Hair follicular keratinocyte (primary cell): ENCODE measurements at places on chromosomes 12 and 14. TPM values are rescaled to one million over a fixed set of nuclear protein-coding genes. Genes with fewer than 3 reads are reported as not detected.

Gene PELI2
- 0.04 and 0.08 TPM in 2 replicates for total RNA-seq

Gene TAMALIN
- total RNA-seq: 0.23 and 0.27 TPM in 2 replicates

Gene ANG
- total RNA-seq: 5.5 and 10.1 TPM in 2 replicates

Gene MYH6
- not detected in 2 replicates for total RNA-seq

Gene HOXC9
- 3.5 and 5.2 TPM in 2 replicates for total RNA-seq

Gene MYO1A
- not detected in 2 replicates for total RNA-seq

Gene OR4E2
- not detected in 2 replicates for total RNA-seq

Gene KRT74
- total RNA-seq: not detected in 2 replicates

Gene LMNTD1
- total RNA-seq: not detected in 2 replicates

Gene TPH2
- not detected in 2 replicates for total RNA-seq

Gene NPFF
- total RNA-seq: not detected in 2 replicates

Gene SCNN1A
- total RNA-seq: 7.7 and 12.3 TPM in 2 replicates

Gene STAT2
- total RNA-seq: 40.0 and 64.2 TPM in 2 replicates

Gene NDUFB1
- total RNA-seq: 302 and 389 TPM in 2 replicates

Gene TM9SF1
- total RNA-seq: 45.7 and 48.7 TPM in 2 replicates

Gene OR4M1
- total RNA-seq: not detected in 2 replicates

Gene PRH2
- not detected in 2 replicates for total RNA-seq

Gene RIMBP2
- total RNA-seq: 0.19 TPM in 1 of 2 replicates, not detected in the other

Gene WNT1
- total RNA-seq: not detected in 2 replicates

Gene FGF23
- total RNA-seq: not detected in 2 replicates

Gene AQP2
- total RNA-seq: not detected in 2 replicates

Gene KRT75
- total RNA-seq: 4.9 and 7.4 TPM in 2 replicates

Gene SOAT2
- not detected in 2 replicates for total RNA-seq

Gene OTX2
- total RNA-seq: not detected in 2 replicates

Gene NKX2-1
- total RNA-seq: not detected in 2 replicates

Gene FAM181A
- total RNA-seq: 0.80 TPM in 1 of 2 replicates, not detected in the other

Gene DBX2
- not detected in 2 replicates for total RNA-seq

Gene IL31
- not detected in 2 replicates for total RNA-seq

Gene KRT77
- total RNA-seq: not detected in 2 replicates

Gene BCL2L14
- total RNA-seq: not detected in 2 replicates

Gene CD27
- not detected in 2 replicates for total RNA-seq

Gene MANSC1
- 4.6 and 5.2 TPM in 2 replicates for total RNA-seq

Gene TMEM63C
- total RNA-seq: 0.08 and 1.9 TPM in 2 replicates

Gene ENDOU
- 0.04 TPM in 1 of 2 replicates, not detected in the other for total RNA-seq
